Activated CD4-positive, alpha-beta T cell treated with anti-CD3 and anti-CD28 coated beads, Interleukin-2, amount 50 U/mL, for 1 hour (primary cell): ENCODE measurements at places on chromosomes 1 and 21.

- no peak for DNase-seq
These were observed 33.6 kb upstream of the TNFSF18 start for GRCh38 chr1:173084292-173084691.

DNA sequence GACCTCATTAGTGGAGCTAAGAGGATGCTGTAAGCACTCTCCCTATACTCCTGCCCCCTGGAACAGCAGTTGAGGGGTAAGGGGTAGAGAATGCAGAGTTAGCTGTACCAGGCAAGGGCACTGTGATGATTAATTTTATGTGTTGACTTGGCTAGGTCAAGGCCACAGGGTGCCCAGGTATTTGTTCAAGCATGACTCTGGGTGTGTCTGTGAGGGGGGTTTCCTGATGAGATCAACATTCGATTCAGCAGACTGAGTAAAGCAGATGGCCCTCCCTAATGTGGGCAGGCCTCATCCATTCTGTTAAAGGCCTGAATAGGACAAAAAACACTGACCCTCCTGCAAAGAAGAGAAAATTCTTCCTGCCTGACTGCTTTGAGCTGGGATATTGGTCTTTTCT is 110.8 kb downstream of the KCND3 start:
- no peak for DNase-seq

GRCh38 chr1:178869119-178869697 is 1.7 kb downstream of the ANGPTL1 start:
- no peak for DNase-seq

DNA sequence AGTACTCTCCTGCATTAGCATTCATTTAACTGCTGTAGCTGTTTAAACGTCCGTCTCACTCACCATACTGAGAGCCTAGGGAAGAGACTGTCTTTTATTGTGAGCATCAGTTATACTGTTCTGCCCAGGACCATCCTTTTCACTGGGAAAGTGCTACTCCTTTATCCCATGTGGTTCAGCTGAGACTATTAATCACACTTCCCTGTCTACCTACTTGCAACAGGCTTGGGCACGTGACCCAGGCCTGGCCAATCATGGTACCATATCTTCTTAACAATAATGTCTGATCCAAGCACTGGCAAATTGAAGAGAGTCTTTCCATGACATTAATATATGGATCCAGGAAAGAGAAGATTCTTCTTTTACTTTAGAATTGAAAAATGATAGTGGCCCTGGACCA is 108.1 kb downstream of the TM2D1 start:
- no peak for DNase-seq

DNA sequence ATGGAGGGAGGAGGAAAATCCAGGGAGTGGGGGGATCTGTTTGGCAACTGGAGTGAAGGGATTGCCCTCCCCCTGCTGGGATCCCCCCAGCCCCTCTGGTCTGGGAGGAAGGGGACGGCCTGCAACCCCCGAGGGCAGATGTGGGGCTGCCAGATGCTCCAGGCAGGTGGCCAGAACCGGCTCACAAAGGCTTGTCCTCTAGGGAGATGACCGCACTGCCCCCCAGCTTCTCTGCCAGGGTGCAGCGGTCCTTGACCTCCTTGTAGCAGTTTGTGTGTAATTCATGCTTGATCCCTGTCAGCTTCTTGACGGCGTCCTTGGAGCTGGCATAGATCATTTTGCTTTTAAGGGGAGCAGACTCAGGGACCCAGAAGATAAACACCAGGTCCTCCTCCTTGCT is 69.2 kb downstream of the ROR1 start:
- no peak for DNase-seq

- no peak for DNase-seq
These were observed 70.5 kb upstream of the GADD45A start for GRCh38 chr1:67614511-67614934.

DNA sequence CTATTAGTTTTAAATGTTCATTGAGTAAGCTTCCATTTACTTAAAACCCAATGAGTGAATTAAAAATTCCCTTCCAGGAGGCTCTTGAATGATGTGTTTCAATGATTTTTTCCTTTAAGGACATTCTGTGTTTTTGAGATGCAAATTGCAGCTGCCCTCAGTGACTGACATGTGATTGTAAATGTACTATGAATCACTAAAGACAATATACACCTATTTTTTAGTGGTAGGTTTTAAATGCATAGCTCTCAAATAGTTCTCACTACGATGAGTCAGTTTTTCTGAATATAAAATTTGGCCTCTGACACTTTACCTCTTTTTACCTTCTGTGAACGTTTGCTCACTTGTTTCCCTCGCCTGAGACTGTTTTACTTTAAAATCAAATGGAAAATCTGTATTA is 204.7 kb downstream of the BARHL2 start:
- DNase-seq, result no peak

- DNase-seq, result no peak
These were observed 1.0 kb downstream of the NCDN start for GRCh38 chr1:35558374-35559316.
